ENCODE measurements at places on chromosomes 1 and 21. TPM values are rescaled to one million over a fixed set of nuclear protein-coding genes. Genes with fewer than 3 reads are reported as not detected.
A peak's percentile ranks its signal among the peaks of the same experiment; 100 is the strongest.

GRCh38 chr1:203369666-203370065 lies 18.7 kb upstream of the FMOD start:
- no peak for DNase-seq

DNA sequence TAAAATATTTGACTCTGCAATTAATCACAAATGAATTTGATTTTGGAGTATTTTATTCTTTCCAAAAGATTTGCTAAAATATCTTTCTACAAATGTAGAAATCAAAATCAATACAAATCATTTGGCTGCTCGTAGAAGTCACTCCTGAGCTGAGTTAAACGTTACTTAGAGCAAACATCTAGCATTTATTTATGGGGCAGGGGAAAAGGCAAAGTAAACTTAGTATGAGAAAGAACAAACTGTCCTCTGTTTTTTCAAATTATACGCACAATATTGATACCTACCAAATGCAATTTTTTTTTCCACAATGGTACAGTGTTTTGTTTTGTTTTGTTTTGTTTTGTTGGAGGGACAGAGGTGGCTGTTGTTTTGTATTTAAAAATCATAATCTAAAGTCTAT lies 233.8 kb downstream of the TTLL7 start:
- DNase-seq = no peak

- DNase-seq = no peak
These were observed 53.3 kb downstream of the TEX35 start for GRCh38 chr1:178566187-178566586.

DNA sequence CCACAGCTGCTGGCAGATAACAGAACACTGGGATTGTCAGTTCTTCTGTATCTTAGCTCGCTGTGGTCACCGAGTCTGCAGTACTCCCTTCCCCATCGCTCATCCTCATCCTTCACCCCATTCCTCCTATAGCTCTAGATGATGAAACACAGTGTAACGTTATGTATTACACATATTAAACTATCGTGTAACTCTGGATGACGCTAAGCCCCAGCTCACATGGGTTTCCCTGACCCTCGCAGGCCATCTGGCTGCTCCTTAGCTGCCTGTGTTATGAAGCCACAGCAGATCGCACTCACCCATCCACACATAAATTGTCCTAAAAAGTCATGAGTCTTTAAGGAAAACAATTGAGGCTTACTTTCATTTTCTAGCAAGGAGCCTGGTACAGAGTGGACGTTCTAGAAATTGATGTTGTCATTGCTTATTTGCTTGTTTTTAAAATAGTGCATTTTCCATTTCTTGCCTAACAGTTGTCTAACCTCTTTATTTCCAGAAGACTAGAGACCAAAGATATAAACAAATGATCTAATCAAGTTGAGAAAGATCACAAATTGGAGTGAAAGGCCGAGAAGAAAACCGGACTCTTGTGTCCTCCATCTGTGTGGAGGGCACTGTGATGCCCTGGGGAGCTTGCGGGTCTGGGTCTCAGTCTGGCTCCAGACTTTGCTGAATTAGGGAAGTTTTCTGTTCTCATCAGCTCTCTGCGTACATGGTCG lies 24.3 kb upstream of the PCP4 start:
- no peak for DNase-seq

GRCh38 chr1:22935433-22935832 lies 37.2 kb downstream of the LACTBL1 start:
- DNase-seq = no peak

- DNase-seq = no peak
These were observed 4.1 kb upstream of the NBPF3 start for GRCh38 chr1:21435646-21436487.

GRCh38 chr1:208825300-208825699 lies 581.1 kb upstream of the PLXNA2 start:
- DNase-seq = no peak

DNA sequence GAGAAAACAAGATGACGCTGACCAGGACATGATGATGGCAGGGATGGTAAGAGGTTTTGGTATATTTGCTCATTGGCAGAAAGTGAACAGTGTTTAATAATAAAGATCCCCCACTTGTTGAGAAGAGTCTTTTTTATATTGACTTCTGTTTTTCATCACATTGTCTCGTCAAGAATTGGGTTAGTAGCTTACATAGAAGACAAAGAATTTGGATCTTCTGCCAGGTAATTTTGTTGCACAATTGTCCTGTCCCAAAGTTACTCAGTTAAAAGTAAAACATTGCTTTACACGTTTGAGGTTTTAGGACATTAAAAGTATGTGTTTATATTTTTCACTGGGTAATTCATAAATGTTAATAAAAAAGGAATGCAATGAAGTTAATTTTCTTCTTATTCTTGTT lies 48.3 kb upstream of the LAMC2 start:
- no peak for DNase-seq

- peak; percentile 22 for DNase-seq
These were observed 36.3 kb upstream of the IL10 start for GRCh38 chr1:206808615-206809014.

DNA sequence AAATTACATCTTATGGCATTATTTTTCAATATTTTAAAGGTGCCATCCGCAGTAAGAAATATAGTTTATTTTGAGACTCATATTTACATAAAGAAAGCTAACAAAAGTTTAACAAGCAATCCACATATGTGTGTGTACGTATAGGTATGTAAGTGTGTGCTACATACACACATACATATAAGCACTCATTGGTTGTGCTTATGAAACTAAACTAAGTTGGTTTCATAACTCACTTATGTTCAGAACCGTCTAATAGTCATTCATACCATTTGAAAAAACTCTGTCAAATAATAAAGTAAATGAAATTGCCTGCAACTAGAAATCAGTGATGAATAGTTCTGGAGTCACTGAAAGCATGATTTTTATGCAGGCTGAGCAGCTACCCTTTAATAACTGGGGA lies 14.1 kb downstream of the TATDN3 start:
- no peak for DNase-seq

- no peak for DNase-seq
These were observed 610 bp downstream of the AJAP1 start for GRCh38 chr1:4654764-4655673.

DNA sequence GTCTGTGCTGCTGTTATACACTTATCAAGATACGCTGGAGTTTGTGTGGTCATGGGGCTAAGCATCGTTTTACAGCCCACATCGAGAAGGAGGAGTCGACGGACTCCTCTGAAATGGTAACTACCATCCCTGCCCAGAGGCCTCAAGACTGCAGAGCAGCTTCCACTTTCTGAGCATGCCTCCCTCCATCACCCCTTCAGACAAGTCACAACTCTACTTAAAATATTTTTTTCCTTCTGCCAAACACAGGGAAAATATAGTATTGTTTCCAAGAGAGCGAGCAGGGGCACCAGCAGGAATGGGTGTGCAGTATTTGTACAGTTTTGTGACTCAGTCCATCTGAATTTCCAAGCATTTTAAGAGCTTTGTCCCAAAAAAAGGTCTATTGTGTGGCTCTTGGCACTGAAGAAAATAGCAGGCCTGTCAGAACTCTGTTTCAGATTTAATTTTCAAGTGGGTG lies 14.1 kb downstream of the EVA1C start:
- DNase-seq = no peak

DNA sequence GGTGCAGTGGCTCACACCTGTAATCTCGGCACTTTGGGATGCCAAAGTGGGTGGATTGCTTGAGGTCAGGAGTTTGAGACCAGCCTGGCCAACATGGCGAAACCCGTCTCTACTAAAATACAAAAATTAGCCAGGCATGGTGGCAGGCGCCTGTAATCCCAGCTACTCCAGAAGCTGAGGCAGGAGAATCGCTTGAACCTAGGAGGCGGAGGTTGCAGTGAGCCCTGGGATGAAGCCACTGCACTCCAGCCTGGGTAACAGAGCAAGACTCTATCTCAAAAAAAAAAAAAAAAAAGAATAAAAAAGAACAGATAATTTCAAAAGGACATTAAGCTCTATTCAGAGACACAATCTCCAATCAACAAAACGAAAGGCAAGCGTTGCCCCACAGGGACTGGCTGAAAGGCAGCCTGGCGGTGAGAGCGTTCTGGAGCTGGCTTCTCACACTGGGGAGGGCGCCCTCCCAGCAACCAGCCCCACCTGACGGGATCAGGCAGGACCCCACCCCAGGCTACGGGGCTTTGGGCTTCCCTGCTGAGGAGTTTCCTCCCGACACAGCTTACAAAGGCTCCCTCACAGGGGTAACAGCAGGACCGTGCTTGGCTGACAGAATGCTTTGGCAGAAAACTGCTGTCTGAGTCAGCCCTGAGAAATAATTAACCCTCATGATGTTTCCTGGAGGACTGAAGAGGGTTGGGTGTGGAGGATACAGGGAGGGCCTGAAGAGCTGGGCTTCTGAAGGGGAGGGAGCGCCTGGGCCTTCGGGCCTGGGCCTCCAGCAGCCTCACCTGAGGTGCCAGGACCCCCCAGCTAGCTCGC lies 31.1 kb upstream of the SRP9 start:
- peak; percentile 88 for DNase-seq

GRCh38 chr1:169105434-169106094 lies 926 bp upstream of the ATP1B1 start:
- peak; percentile 86 for DNase-seq

GRCh38 chr1:173152598-173152997 lies 54.5 kb downstream of the TNFSF4 start:
- no peak for DNase-seq

GRCh38 chr1:82401116-82401515 lies 600.4 kb downstream of the ADGRL2 start:
- DNase-seq = no peak

- no peak for DNase-seq
These were observed 31.7 kb downstream of the JAM2 start for GRCh38 chr21:25670726-25671125.

DNA sequence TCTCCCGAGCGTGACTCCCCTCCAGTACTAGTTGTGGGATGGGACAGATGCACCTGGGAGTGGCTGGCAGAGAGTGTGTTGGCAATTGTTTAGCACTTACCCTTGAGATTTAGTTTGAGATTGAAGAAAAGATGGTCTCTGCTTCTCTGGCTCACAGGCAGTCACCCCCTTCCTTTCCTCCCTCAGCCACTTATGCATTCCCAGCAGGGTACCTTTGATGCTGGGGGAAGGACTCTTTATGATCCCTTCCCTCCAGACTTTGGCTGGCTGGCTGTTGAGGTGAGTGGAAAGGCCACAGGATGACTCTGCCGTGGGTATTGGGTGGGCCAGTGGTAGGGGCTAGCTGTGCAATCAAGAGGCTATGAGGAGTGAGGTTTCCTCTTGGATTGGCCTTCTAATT lies 236.8 kb downstream of the CAMTA1 start:
- DNase-seq = no peak

Gene LRRC53
- not detected for total RNA-seq

Gene CD46
- 175 TPM for total RNA-seq

Gene HMCN1
- 2.3 TPM for total RNA-seq

Gene ST6GALNAC3
- 2.3 TPM for total RNA-seq
